ENCODE measurements at places on chromosomes 12 and 14. TPM values are rescaled to one million over a fixed set of nuclear protein-coding genes. Genes with fewer than 3 reads are reported as not detected.

IFNG-AS1 gene
- 0.15 TPM for polyA plus RNA-seq

TNFRSF1A gene
- 60.5 TPM for polyA plus RNA-seq

TOMM20L gene
- polyA plus RNA-seq = 0.55 TPM

TDRD9 gene
- not detected for polyA plus RNA-seq

KCNC2 gene
- 0.18 TPM for polyA plus RNA-seq

- no peak for DNase-seq
These were observed 162.3 kb downstream of the GRIP1 start for GRCh38 chr12:66516561-66516960.

DNA sequence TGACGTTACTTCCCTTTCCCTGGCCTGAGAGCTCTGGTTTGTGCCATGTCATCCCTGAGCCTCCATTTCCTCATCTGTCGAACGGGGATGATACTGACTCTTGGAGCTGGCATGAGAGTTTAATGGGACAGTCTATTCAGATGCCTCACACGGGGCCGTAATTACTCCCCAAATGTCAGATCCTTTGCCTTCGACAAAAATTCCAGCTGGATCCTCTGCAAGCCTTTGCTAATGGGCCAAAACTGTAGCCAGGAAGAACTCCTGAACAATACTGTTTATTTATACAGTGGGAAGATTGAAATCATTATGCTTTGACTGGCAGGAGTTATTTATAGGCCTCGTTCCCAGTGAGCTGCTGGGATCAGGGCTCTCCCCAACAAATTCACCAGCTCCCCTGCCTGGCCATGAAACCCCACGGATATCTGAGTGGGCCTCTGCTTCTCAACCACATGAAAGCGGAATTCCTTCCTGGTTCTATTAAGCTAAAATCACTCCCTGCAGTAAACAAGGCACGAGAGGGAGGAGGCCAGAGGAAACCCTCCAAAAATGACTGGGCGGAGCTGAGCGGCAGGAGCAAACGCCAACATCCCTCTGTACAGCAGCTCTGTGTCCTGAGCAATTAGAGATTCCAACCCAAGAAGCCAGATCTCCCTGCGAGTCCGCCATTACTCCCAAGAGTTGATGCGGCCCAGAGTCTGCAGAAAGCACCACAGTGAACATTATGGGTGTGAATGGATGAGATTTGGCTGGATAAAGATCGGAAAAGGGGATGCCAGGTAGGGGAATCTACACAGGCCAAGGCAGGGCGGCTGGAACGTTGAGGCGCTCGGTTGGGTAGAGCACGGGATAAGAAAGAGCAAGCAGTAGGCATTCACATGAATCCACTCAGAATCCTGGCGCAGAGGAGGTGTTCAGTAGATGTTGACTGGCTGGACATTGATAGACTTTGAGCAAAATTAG lies 326.1 kb downstream of the BCL11B start:
- no peak for DNase-seq

DNA sequence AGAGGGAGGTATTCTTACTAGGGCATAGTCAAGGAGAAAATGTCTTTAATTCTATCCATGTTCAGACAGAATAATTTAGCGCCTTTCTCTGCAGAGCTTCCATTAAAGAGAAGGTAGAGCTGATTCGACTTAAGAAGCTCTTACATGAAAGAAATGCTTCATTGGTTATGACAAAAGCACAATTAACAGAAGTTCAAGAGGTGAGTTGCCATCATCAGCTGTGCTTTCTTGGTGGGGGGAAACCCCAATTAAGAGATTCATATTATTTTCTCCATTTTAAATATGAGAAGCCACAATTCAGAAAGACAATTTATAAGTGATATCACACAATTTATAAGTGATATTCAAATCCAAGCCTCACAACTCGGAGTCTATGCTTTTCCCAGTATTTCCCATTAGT lies 27.8 kb downstream of the RPGRIP1 start:
- no peak for DNase-seq

DNA sequence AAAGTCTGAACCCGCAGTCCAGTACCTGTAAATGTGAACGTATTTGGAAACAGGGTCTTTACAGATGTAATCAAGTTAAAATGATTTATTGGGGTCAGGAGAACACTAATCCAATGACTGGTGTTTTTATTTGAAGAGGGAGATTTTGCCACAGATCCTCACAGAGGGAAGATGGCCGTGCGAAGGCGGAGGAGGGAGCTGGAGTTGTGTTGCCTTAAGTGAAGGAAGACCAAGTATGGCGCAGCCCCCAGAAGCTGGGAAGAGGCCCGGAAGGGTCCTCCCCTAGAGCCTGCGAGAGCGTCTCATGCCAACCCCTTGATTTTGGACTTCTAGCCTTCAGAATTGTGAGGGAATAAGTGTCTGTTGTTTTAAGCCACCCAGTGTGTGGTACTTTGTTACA lies 102.8 kb upstream of the NUDT4 start:
- no peak for DNase-seq

- no peak for DNase-seq
These were observed at the start of gene KSR2 for GRCh38 chr12:117968826-117969659. KSR2 (minus strand) TSS chr12:117968990; CDS start chr12:117968255, 735 bp downstream.

- no peak for DNase-seq
These were observed 53.9 kb upstream of the AP4S1 start for GRCh38 chr14:30971586-30971985.
